Left cardiac atrium (tissue), 4 donors: ENCODE measurements at places on chromosomes 7 and 10. TPM values are rescaled to one million over a fixed set of nuclear protein-coding genes. Genes with fewer than 3 reads are reported as not detected.

Gene RPA3
- total RNA-seq = 20.3 TPM

Gene SLC29A4
- total RNA-seq = 12.5 TPM

Gene NUTM2D
- 4.2 TPM for total RNA-seq

- DNase-seq = no peak
Observed at GRCh38 chr10:63173468-63174232, 40.5 kb downstream of the NRBF2 start.

GRCh38 chr7:51198654-51199053 is 118.0 kb downstream of the COBL start:
- no peak for DNase-seq

DNA sequence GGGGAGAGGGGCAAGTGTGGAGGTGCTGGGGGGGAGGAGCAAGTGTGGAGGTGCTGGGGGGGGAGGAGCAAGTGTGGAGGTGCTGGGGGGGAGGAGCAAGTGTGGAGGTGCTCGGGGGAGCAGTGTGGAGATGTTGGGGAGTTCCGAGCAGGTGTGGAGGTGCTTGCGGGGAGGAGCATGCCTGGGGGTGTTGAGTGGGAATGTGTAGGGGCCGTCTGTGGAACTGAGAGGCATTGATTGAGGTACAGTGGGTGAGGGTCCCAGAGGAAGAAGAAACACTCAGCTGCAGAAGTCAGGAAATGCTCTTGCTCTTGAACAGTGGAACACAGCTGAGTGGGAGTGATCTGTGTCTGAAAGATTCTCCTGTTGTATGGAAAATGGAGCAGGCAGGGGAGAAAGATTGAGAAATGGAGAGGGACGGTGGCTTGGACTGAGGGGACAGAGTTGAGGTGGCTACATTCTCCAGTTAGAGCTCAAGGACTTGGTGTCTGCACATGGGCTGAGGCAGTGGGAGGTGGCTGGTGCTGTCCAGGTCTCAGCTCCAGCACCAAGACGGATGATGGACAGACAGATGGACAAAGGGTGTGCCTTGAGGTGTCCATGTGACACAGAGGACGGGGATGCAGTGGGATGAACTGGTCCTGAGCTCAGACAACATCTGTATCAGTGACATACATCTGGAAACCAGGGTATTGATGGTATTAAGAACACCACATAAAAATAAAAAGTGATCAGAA is 25.2 kb upstream of the NCAPG2 start:
- DNase-seq = no peak

- no peak for DNase-seq
Observed at GRCh38 chr7:28048694-28049093, 131.9 kb downstream of the JAZF1 start.

DNA sequence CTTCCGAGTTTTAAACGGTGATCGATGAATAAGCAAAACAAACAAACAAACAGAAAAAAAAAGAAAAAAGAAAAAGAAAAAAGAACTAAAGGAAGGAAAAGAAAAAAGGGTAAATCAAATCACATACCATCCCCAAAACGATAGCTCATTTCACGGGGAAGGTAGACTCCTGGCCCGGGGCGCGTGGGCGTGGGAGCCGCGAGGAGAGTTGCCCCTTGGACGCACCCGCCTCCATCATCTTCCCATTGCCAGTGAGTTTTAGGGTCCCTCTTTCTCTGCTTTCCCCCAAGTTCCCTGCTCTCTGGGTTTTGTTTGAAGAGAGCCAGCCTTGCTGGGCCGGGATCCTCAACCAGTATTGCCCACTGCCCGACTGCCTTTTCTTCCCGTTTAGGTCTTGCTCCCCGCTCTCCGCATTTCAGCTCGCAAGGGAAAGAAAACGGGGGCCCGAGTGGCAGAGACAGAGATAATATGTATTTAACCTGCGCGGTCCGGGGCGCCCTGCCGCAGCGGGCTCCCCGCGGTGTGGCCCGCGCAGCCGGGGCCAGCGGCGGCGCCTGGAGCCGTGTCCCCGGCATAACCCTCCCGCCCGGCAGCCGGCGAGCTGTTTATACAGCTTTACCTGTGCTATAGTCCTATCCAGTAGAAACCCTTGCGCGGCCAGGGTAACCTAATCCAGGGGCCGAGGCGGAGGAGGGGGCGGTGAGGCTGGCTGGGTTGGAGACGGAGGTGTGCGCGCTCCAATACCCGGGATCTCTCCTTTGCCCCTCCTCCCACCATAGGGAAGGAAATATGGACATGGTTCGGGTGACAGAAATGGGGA is 5.2 kb upstream of the GATA3 start:
- no peak for DNase-seq
